ENCODE measurements at places on chromosomes 5 and 9.

- DNase-seq: no peak
Measured at GRCh38 chr5:144581044-144581443, 410.4 kb downstream of the KCTD16 start.

DNA sequence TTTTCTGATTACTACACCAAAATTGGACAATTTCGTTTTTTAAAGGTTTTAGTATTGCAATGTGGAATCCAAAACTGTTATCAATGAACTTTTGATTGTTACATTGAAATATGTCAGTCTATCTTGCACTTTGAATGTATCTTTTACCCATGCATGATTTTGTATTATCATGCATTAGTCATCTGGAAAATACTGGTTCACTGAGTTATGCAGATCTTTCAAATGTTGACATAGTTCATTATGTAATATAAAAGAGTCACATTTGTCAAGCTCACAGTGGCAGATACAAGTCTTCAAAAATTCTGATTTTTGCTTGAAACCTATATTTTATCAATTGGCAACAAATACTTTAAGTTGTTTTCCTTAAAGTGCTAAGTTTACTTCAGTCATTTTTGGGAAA, 85.2 kb downstream of the NR3C1 start:
- DNase-seq: no peak

GRCh38 chr9:98182069-98182820, 10.2 kb downstream of the CORO2A start:
- no peak for DNase-seq

GRCh38 chr5:157157293-157157891, 8.7 kb downstream of the GARIN3 start:
- DNase-seq: no peak

DNA sequence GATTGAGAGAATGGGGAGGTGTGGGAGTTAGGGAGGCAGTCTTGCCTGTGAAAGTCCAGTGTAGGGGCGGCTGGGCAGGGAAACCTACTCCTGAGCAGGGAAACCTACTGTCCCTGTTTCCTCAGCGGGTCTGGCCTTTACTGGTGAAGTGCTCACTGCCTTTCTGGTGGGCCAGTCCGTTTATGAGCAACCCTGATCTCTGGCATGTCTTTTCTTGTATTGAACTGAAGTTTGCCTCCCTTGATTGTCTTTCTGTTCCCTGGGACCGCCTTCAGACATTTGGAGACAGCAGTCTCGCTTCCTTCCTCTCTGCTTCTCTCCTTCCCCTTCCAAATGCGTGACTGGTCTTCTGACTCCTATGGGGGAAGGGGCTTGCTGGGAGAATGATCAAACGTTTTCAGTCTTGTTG, 2.9 kb downstream of the SNX18 start:
- no peak for DNase-seq

- DNase-seq: no peak
Measured at GRCh38 chr9:75683591-75683990, 206.9 kb upstream of the PCSK5 start.

DNA sequence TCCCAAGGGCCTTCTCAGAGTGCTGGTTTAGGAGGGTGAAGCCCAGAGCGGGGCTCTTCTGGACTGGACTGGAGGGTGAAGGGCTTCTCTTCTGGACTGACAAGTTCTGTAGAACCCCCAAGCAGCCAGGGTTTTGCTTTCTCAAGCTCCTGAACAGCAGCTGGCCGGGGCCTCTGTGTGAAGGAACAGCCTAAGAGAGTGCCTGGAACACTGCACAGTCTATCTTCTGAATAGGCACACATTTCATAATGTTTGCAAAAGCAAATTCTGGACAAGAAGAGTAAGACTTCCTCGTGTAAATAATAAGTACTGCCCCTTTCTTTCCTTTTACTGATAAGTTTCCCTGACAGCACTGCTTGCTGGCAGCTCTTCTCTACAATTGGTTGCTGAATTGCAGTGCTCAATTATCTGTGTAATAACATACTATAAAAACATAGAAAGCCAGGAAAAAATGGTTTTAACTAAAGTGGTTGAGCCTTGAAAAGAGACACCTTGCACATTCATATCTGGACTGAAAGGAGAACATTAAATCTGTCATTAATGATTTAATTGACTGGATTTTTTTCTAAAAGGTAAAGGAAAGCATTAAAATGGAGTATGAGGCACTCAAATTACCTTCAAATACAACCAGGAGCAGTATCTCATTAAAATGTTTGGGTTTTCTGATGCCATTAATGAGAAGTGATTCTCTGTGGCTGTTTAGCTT, 20.5 kb downstream of the MAST4 start:
- DNase-seq: no peak

GRCh38 chr9:74838351-74838750, 49.4 kb downstream of the TRPM6 start:
- no peak for DNase-seq

GRCh38 chr5:10576790-10577189, 12.9 kb downstream of the ANKRD33B start:
- DNase-seq: no peak

DNA sequence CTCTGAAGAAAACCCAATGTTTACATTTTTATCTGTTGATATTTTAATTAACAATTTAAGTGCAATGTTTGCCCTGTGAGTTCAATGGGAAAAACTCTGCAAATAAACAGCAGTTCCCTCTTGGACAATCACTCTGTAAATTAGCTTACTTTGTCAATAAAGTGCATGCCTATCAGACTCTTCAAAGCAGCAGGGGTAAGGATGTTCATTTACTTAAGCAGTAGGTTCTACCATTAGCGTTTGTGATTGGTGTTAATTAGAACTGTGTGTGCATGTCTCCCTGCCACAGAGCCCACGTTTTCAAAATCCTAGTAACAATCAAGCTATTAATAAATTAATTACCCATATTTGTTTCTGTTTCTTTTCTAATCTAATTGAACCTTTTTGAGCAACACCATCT, 1921.6 kb upstream of the WWC1 start:
- no peak for DNase-seq

All from activated CD4-positive, alpha-beta T cell treated with anti-CD3 and anti-CD28 coated beads for 24 hours (primary cell).